ENCODE measurements at places on chromosomes 13 and 19.

DNA sequence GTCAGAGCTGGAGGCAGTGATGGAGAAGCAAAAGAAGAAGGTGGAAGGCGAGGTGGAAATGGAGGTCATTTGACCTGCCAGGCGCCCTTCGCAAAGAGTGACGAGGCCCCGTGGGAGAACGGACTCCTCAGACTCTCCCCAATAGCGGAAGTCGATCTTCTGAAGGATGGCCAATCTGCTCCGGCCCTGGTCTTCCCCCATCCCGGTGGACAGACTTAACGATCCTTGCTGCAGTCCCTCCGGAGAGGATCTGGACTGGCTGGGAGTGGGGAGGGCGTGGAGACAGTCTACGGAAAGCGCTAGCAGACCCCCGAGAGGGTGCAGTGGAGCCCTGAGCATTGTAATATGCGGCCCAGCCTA, 11.9 kb downstream of the EPS8L1 start:
- no peak for DNase-seq

GRCh38 chr13:77866971-77867370, 51.7 kb downstream of the EDNRB start:
- DNase-seq = no peak

DNA sequence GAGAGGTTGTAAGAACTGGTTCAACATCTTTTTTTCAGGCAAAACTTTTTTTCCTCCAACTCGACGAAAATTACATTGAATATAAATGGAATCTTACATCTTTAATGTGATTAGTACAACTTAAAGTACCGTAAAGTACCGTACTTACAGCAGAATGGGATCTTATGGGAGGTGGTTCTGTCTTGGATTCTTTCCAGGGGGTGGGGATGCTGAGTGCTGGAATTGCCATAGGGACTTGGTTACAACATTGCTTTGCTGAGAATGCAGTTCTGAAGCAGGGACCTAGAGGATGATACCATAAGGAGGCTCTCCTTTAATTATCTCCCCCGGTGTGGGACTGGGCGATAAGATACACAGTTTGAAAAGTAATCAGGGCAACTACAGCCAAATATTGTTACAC, 186.4 kb downstream of the KLF5 start:
- DNase-seq = no peak

DNA sequence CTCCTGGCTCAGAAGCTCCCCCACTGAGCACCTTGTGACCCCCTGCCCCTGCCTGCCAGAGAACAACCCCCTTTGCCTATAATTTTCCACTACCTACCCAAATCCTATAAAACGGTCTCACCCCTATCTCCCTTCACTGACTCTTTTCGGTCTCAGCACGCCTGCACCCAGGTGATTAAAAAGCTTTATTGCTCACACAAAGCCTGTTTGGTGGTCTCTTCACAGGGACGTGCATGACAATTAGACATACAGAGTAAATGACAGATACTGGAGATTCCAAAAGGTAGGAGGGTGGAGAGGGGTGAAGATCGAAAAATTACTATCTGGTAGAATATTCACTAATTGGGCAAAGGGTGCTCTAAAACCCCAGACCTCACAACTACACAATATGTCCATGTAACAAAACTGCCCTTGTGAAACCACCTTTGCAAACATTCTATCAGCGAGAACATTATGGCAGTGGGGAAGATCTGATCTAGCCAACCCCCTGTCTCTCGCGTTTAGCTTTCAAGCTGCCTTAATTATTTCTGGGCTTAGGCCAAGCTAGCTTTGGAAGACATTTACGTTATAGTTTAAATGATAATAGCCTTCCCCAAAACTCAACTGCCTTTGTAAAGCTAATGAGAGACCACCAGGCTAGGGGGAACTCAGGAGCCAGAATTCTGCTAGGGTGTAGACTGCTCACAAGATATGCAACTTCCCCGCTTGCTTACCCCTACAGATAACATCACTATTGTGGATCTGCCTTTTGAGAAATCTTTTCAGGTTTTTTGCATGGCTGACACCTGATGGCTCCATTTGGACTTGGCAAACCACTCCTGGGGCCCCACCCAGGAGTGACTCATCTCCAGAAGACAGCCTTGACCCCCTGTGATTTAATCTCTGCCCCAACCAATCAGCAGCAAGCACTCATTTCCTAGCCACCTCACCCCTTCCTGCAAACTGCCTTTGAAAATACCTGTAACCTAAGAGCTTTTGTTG, 1534.0 kb upstream of the SPRY2 start:
- no peak for DNase-seq

- DNase-seq = no peak
Measured at GRCh38 chr19:41097302-41097701, 9.1 kb downstream of the CYP2A13 start.

DNA sequence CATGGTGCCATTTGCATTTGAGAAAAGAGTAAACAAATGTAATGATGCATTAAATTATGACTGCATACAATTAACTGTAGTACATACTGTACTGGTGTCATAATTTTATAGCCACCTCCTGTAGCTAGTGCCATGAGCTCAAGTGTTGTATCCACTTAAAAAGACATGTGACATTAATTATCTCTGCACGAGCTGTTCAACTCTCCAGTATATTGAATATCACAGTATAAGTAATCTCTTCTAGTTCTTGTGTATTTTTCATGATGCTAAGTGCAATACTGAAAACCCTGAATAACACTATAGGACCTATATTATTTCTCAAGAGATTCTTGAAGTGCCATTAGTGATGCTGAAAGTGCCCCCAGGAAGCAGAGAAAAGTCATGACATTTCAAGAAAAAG, 387.3 kb downstream of the PCDH17 start:
- peak; percentile 65 for DNase-seq

GRCh38 chr13:46297361-46297811, 85.7 kb downstream of the LRRC63 start:
- DNase-seq = no peak

DNA sequence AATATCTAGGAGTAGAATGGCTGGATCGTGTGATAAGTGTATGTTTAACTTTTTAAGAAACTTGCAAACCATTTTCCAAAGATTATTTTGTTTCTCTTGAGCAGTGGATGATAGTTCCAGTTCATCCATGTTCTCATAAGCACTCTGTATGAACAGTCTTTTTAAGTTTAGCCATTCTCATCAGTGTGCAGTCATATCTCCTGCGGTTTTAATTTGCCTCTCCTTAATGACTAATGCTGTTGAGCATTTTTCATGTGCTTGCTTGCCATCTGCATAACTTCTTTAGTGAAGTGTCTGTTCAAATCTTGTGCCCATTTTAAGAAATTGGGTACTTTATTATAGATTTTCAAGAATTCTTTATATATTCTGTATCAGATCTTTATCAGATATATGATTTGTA, 58.6 kb downstream of the WASF3 start:
- no peak for DNase-seq

DNA sequence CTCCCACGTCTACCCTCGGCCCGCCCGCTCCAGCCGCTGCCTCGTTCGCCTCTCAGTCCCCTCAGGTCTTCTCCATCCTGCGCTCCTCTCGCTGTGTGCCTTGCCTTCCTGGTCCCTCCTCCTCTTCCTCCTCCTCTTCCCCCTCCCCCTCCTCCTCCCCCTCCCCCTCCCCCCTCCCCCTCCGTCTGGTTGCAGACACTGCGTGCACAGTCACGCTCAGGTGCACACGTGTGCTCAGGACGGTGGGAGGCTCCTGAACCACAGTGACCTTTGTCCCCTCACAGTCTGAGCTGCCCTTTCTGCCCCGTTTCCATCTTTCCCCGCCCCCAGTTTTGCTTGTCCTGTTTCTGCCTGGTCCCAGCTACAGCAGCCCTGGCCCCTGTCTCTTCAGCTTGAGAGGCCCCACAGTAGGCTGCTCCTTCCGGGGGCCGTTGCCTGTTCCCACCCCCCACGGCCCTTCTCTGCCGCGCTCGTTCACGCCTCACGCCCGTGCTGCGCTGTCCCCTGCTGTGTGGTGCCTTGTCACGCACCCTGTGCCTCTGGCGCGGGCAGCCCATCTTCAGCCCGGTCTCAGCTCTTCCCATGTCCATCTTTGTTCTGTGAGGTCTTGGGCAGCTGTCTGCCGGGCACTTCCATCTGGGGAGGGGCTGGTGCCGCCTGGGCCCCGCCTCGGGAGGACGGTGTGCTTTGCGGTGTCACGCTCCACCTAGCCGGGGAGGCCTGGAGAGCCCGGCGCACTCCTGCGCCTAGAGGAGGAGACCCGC, 13.8 kb upstream of the RPS15 start:
- DNase-seq = no peak

DNA sequence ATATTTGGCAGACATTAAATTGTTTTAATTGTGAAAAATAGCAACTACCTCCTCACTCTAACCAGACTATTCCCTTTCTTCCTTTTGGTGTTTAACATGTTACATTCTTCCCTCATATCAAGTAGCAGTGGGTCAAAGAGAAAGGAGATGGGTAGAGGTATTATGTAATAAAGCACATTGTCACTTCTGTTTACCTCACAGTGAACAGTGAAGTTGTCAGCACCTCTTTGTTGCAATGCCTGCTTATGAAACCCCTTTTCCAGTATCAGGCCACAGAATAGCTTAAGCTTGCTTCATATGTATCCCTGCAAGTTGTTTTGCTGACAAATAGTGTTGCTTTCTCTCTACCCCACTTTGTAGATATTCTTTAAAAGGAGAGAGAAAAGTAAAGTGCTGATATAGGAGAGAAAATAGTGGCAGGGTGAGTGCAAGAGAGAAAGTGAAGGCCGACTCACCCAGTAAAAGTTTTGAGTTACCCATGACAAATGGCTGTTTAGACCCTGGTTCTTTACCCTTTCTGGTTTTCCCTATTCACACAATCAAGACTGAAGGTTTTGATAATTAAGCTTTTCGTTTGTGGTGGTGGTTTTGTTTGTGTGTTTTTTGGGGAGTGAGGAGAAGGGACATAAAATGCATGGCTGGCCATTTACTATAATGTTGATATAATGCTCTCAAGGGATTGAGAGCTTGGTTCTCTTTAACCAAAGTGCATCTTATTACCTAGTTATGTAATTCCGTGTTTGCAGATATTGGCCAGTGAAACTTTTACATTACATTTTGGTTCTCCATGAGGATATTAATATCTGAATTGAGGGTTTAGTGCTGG, 3.7 kb downstream of the ITM2B start:
- DNase-seq = no peak

DNA sequence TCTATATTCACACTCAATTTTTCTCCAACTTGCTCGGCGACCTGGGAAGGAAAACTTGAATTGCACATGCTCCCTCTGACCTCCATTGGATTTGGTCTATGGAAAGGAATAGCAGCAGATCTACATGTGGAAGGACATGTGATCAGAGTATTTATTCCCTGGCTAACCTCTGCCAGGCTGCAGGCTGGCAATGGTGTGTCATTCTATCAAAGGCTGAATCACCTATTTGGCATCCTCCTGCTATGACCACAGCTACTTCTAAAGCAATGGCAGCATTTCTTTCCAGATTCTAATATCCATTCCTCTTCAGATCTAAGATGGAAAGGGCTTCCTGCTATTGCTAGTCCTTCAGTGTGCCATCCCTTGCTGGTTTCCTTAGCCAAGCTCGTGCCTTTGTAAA, 144.3 kb upstream of the FREM2 start:
- no peak for DNase-seq

GRCh38 chr13:42487221-42487620, 86.7 kb upstream of the TNFSF11 start:
- no peak for DNase-seq

DNA sequence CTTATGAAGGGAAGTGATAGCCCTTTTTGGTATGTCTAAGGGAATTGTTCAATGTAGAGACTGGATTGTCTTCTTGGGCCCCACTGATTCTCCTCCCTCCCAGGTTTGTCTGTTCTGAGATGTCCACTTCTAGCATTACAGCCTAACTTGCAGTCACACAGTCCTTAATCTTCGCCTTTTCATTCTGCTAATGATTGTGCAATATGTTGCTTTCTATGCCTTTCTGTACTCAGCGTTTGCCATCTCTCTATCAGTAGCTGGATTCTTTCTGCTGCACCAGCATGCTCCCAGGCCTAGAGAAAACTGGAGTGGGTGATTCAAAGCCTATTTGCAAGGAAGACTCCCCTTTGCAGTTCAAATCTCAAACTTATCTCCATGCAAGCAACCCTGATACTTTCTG, 307.5 kb upstream of the DACH1 start:
- no peak for DNase-seq

- DNase-seq = no peak
Measured at GRCh38 chr19:49889038-49889686, 7.5 kb downstream of the IL4I1 start.

DNA sequence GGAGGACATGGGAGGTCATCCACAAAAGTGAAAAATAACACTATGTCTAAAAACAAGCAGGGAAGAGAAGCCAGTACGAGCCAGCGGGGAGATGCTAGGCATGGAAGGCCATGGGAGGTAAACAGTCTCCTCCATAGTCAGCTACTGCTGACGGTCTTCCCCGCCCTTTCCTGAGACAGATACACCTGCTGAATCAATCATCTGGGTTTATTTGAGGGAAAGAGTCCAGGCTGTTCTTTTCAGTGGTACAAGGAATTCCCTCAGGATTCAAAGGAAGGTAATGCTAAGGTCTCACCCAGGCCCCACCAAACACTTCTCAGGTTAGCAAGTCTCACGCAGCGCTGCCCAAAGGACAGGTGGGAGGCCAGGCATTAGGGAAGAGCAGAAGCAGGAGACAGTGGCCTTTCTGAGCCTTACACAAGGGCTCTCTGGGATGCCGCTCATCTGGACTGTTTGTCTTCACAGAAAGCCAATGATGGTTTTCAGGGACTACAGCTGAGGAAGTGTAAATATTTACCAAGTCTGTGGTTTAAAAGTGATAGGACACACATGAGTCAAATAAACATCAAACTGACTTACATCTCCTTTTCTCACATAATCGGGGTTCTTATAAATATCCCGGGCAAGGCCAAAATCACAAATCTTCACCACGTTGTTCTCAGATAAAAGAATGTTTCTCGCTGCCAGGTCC, 173.9 kb downstream of the FLT1 start:
- peak; percentile 10 for DNase-seq

DNA sequence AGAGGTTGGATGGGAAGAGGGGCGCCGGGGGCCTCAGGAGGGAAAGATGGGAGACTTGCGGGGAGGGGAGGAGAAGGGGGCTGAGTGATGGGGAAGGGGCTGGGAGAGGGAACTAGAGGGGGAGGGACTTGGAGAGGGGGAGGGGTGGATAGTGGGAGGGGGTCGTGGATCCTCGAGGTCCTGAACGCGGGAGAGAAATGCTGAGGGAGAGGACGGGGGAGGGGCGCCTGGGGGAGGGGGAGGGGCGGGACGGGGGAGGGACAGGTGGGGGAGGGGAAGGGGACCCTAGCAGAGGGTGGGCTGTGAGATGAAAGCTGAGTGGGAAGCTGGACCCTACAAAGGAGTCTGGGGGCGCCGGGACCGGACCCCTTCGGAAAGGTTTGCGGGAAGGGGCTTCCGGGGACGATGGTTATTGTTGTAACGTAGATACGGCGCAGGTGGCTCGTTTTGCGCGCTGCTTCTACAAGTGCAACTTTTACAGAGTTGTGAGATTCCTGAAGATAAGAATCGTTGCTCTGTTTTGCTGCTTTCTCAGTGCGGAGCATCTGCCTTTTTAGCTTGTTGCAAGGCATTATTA, 418 bp downstream of the ZNF444 start:
- DNase-seq = peak; percentile 2

DNA sequence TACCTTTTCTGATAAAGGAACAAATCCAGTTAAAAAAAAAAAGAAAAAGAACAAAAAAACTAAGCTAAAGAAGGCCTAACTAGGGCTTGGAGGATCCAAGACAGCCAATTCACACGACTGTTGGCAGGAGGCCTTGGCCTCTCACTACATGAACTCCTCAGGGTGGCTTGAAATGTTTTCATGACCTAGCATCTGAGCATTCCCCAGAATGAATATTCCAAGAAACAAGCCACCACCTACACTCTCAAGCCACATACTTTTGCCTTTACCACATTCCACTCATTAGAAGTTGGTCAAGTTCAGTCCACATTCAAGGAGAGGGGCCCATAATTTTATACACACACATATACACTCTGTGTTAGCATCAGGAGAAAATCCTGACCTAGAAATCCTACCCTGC, 97.6 kb upstream of the SIAH3 start:
- no peak for DNase-seq
